ENCODE measurements at places on chromosomes 13 and 19.

DNA sequence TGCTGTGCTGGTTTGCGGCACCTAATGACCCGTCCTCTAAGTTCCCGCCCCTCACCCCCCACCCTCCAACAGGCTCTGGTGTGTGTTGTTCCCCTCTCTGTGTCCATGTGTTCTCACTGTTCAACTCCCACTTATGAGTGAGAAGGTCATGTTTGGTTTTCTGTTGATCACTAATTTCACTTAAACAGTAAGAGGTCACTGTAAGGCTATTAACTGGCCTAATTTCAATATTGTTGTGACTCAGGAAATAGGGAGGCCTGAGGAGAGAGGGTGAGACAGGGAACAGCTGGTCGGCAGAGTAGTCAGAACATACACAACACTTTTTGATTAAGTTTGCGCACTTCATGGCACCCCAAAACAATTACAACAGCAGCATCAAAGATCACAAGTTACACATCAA lies 15.6 kb downstream of the TUBGCP3 start:
- DNase-seq, result no peak

GRCh38 chr19:33231511-33231910 lies 5.9 kb upstream of the SLC7A10 start:
- no peak for DNase-seq

DNA sequence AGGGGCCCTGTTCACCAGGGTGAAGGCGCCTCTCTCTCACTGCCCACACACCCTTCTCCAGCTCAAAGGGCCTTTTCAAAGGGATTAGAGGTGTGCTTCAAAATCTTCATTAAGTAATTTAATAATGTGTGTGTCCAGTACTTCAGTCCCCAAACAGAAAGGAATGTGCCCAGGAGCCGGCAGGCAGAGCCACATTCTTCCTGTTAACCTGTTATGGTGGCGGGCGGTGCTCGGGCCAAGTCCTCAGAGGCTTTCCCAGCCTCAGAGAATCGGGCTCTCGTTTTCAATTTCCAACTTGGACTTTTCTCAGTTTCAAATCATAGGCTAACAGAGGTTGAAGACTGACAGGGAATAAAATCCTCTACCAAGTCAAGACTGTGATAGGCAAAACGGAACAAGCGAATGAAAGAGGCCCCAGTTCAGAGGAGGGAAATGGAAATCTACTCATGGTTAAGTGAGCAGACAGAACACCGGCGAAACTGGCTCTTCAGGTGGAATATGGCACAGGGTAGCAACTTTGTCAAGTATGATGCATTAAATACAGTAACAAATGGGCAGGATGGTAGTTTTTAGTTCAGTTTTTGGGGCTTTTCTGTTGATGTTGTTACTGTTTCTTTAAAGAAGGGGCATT lies 68.6 kb downstream of the FOXO1 start:
- DNase-seq, result no peak

DNA sequence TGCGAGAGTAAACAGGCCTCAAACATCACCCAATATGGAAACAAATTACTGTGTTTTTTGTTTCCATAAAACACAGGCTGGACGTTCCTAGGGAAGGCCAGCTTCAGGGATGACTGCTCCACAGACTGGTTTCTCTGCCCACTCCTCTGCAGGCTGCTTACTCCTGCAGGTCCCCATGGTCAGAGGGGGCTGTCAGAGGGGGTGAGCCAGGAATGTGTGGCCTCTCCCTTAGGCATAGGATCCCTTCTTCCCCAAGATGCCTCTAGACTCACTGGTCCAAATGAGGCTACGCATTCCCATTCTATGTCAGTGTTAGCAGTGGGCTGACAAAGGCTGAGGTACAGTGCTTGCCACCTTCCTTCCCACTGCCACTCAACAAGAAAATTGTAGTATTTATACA lies 229.8 kb downstream of the LHFPL6 start:
- DNase-seq, result no peak

DNA sequence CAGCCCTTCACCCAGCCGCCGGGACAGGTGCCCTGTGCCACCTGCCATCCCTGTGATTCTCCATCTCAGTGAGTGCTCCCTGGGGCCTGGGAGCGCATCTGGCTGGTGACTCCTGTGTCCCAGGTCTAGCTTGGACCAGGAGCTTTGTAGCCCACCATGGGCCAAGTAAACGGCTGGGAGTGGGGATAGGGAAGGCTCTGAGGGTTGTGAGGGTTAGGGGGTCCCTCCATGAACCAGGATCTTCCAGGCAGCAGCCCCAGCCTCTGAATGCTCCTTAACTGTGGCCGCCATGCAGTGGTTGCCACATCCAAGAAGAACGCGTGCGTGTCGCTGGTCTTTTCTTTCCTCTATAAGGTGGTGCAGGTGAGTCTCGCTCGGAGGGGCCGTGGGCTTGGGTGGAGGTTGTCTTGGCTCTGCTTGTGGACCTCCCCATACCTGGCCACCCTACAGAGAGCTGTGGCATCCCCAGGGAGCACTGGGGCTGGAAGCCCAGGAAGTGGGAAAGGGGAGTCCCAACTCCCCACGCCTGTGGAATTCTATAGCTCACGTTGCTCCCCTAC lies 8.4 kb downstream of the AP1M1 start:
- DNase-seq, result no peak

DNA sequence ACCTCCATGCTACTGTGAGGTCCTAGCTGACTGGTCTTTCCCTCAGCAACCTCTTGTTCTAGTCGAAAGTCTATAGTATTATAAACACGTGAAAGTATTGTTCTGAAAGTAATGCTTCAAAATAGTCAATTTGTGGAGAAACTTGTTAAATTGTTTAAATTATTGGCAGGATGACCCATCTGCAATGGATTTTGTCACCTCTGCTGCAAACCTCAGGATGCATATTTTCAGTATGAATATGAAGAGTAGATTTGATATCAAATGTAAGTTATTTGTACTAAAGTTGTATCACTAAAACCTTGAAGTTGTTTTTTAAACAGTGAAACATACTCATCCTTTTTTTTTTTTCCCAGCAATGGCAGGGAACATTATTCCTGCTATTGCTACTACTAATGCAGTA lies 25.9 kb downstream of the UBA2 start:
- DNase-seq, result no peak

DNA sequence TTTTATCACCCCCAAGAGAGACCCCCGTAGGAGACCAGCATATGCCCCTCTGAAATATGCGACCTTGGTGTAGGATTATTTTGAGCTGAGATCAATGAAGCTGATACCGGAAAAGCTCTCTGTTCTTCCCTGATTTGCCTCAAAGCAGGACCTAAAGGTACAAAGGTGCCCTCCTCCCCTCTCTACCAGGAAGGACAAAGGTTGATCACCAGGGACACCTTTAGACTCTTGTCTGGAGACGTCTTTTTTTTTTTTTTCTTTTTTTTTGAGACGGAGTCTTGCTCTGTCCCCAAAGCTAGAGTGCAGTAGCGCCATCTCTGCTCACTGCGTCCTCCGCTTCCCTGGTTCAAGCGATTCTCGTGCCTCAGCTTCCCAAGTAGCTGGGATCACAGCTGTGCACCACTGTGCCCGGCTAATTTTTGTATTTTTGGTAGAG lies 792 bp upstream of the PEX11G start:
- no peak for DNase-seq

DNA sequence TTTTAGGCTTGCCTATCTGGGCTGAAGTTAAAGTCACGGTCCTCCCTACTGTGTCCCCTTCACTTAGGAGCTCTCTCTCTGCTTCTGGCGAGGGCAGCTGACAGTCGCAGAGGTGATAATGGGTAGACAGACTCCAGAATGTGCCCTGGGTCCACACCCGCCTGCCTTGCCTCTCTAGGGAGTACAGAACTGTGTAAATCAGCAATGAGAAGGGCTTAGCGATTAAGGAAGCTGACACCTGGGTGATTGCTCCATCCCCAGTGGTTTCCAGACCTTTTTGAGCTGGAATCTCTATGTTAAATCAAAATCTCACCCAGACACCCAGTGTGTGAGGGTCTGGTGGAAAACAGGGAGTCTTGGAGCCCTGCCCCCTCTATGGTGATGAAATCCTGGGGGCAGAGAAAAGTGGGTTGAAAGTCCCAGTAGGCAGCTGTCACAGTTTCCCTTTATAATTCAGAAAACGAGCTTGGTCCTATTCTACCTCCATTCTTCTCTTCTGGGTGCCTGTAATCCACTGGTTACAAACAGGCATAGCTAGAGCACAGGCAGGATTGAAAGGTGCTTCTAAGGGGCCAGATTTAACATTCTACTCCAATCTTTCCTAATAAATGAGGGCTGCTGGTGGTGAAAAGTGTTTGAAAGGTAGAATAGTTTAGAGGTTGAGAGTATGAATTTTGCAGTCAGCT lies 46.9 kb downstream of the OLFM4 start:
- DNase-seq, result no peak

DNA sequence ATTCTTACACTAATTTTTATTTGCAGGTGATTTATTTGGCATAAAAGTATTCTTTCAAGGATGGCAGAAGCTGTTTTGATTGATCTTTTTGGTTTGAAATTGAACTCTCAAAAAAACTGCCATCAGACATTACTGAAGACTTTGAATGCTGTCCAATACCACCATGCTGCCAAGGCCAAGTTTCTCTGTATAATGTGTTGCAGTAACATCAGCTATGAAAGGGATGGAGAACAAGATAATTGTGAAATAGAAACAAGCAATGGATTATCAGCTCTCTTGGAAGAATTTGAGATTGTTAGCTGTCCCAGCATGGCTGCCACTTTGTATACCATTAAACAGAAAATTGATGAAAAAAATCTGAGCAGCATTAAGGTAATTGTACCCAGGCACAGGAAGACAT lies 1.2 kb downstream of the LACC1 start:
- DNase-seq, result no peak

DNA sequence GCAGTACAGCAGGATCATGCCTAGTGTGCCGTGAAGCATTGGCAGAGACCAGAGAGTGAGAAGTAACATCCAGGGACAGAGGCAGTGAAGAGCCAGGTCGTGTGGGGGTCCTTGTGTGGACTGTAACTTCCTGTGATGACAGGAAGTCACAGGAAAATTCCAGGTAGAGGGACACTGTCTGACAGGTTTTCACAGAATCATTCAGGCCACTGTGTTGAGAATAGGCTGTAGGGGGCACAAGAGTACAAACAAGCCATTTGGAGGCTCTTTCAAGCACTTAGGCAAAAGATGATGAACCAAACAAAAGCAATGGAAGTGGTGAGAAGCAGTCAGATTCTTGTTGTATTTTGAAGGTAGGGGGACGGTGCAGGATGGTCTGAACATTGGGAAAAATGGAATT lies 46.4 kb downstream of the N4BP2L1 start:
- DNase-seq, result peak; percentile 62

DNA sequence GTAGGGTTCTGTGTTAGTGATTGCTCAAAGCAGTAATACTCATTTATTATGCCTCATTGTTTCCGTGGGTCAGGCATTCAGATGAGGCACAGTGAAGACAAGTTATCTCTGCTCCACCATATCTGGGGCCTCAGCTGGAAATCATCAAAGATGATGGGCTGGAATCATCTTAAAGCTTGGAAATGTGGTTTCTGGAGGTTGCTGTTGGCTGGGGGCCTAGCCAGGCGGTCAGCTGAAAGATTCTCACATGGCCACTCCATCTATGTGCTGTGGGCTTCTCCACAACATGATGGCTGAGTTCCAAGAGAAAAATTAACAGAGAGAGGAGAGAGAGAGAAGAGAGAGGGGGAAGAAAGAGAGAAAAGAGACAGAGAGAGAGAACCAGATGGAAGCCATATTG lies 75.5 kb downstream of the OLFM4 start:
- no peak for DNase-seq

DNA sequence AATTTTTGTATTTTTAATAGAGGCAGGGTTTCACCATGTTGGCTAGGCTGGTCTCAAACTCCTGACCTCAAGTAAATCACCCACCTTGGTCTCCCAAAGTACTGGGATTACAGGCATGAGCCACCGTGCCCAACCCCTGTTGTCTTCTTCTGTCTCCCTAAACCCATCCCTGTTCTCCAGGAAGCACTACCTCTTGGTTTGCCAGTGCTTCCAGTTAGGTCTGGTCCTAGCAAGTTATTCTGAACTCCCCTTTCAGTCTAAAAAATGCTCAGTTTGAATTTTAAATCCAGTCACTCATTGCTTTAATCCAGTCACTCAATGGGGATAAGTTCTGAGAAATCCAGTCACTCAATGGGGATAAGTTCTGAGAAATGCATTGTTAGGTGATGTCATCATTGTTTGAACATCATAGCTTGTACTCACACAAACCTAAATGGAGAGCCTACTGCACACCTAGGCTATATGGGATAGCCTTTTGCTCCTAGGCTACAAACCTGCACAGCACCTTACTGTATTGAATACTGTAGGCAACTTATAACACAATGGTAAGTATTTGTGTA lies 8.0 kb upstream of the ATP4A start:
- DNase-seq, result no peak

- DNase-seq, result no peak
These were observed 783 bp upstream of the ZNF587B start for GRCh38 chr19:57829316-57829715.

DNA sequence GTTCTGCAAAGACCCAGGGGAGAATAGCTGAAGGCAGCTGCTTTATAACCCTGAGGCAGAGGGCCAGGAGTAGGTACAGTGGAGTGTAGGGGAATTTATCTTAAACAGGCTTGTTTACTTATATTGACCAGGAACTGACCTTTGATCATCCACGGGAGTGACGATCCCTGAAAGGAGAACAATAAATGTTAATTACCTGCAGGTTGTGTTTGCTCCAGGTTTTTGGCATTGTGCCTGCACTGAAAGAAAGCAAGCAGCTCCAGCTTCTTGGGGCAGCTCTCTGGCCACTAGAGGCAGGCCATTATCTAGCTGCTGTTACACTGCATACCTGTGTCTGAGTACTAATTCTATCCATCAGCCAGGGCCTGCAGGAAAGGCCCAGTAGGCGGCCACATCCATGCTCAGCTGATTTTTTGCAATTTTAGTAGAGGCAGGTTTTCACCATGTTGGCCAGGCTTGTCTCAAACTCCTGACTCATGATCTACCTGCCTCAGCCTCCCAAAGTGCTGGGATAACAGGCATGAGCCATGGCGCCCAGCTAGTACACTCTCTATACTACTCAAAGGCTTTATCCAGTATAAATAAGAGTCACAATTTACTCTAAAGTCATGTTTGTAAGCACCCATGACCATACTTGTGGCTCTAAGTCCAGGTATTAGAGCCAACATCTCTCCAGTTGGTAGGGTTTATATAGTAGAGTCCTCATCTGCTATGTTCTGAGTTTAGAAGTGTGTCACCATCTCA lies 8.5 kb upstream of the ZNF91 start:
- peak; percentile 46 for DNase-seq

DNA sequence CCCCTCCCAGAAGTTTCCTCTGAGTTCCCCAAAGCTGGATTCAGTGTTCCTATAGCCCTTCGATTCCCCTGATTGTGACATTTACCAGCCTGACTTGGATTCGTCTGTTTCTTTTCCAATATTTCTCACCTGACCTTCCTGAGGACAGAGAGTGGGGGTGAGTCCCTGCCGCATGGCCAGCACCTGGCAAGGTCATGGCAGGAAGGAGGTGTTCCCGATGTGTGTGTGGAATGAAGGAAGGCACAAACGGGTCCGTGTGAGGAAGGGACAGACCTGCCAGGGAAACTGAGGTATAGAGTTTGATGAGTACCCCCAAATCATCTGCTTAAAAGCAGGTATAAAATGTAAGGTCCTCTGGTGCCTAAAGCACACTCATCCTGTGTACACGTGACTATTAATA lies 3.3 kb downstream of the COL4A1 start:
- DNase-seq, result no peak

GRCh38 chr13:20340136-20340758 lies 108.1 kb upstream of the GJB6 start:
- DNase-seq, result peak; percentile 45
